WTC11 (cell line): ENCODE measurements at places on chromosomes 11 and 22. TPM values are rescaled to one million over a fixed set of nuclear protein-coding genes. Genes with fewer than 3 reads are reported as not detected.

DNA sequence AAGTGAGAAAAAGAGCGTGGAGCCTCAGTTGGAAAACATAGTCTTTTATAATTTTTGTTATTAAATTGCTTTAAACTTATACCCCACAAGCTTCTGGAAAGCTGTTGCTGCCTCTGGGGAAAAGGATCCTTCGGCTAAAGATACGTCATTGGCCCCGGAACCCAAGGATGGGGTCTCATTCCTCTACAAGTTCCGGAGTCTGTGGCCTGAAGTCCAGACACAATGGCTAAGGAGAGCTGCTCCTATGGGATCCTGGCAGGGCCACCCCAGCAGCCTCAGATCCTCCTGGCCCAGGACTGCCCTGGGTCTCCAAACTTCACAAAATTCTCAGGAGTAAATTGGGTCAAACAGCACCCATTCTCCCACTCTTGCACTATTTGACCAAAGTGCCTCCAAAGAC lies 5.9 kb downstream of the WT1 start:
- no peak for DNase-seq

DNA sequence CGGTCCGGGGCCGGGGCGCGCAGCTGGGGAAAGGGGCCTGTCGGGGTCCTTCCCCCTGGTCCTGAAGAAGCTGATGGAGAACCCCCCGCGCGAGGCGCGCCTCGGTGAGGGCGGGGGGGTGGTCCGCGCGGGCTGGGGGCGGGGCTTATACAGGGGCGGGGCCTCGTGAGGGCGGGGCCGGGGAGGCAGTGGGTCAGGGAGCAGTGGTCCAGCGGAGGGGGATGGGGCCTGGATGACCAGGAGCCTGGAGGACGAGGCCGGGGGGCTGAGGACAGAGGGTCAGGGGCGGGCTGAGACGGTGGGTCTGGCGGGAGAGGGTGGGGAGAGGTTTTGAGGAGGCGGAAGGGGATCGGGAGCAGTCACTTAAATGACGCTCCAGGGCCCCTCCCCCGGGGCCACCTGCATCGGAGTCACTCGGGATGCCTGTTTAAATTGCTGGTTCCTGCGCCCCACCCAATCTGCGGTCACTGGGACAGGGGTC lies 396 bp downstream of the TEF start:
- DNase-seq: peak; percentile 70

DNA sequence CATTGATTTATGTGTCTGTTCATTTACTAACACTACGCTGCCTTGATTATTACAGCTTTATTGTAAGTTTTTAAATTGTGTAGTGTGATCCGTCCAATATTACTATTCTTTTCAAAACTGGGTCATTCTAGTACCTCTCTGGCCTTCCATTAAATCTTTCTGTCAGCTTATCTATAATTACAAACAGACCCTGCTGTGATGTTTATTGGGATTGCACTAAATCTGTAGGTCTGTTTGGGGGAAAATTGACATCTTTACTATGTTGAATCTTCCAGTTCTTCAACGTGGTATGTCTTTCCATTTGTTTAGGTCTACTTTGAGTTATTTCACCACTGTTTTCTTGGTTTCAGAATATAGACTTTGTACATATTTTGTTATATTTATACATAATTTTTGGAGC lies 15.6 kb downstream of the CABIN1 start:
- DNase-seq: no peak

Gene E2F8
- 8.5 to 10.7 TPM (median 10.4 TPM) in 3 replicates for total RNA-seq

DNA sequence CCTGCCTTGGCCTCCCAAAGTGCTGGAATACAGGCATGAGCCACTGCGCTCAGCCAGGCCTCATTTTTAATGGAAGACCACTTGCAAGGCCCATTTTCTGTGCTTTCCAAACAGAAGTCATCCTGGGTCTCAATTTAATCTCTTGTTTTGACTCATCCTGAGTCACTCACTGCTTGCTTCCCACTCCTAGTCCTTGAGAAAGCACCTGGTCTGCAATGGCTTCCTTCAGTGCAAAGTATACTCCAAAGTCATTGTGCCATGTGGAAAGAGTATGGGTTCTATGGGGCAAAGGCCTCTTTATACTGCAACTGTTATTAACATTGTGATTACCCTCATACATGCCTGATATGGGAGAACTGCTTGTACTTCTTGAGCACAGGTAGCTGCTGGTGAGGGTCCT lies 18.3 kb upstream of the SLC5A1 start:
- no peak for DNase-seq
